Activated CD4-positive, alpha-beta T cell treated with anti-CD3 and anti-CD28 coated beads, Interleukin-2, amount 50 U/mL, for 24 hours (primary cell): ENCODE measurements at places on chromosomes 3 and 15.

DNA sequence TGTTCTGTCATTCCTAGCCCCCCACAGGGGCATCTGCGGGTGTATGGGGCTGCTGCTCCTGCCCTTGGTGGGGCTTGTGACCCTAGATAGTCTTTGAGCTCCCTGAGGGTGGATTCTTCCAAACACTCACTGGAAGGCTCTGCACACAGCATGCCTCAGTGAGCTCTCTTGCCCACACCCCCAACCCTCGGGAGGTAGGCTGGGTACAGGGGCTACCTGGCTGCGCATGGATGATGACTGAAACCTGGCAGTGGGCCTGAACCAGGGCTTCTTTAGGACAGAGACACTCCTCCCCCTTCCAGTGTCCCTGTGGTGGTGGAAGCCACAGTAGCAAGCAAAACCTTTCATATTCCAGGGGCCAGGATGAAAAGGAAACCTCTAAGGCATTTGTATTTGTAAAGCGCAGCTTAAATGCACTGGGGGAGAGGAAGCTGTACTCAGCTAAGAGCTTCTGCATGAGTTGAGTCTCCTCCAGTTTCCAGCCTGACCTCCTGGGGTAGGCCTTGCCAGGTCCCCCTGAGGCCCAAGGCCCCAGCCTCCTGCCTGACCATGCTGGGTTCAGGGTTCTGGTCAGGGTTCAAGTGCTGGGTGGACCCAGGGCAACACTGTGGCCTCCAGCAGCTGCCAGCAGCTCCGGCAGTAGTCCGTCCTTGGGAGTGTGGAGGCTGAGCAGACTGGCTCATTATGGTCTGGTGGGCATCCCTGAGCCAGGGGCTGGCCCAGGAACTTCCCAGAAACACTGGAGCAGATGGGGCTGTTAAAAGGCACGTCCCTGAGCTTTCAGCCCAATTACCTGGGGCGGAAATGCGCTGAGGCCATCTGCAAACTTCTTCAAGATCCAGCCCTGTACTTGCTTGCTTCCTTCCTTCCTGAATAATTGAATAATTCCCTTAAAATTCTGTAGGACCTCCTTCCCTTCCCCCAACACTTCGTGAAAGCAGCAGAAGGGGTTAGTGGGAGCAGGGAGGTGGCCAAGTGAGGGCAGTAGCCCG lies 89.7 kb downstream of the HMG20A start:
- DNase-seq: no peak

- DNase-seq: no peak
Observed at GRCh38 chr3:149198611-149199010, 23.0 kb downstream of the CP start.

DNA sequence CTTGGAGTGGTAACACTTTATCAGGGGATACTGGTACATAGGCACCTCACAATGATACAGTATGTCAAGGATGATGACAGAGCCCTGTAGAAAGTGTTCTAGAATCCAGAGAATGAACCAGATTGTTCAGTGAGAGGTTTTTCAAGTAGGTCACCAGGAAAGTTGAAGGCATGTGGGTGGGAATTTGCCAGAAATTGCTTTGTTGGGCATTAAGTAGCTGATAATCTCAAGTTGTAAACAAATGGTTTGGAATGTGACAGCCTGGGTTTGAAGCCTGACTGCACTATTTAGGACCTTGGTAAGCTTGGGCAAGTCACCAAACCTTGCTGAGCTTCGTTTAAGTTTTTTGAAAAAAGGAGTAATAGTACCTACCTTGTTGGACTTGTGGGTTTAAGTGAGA lies 12.5 kb downstream of the SLC35G2 start:
- DNase-seq: no peak

GRCh38 chr3:51986010-51986947 lies 2.9 kb downstream of the ACY1 start:
- no peak for DNase-seq

DNA sequence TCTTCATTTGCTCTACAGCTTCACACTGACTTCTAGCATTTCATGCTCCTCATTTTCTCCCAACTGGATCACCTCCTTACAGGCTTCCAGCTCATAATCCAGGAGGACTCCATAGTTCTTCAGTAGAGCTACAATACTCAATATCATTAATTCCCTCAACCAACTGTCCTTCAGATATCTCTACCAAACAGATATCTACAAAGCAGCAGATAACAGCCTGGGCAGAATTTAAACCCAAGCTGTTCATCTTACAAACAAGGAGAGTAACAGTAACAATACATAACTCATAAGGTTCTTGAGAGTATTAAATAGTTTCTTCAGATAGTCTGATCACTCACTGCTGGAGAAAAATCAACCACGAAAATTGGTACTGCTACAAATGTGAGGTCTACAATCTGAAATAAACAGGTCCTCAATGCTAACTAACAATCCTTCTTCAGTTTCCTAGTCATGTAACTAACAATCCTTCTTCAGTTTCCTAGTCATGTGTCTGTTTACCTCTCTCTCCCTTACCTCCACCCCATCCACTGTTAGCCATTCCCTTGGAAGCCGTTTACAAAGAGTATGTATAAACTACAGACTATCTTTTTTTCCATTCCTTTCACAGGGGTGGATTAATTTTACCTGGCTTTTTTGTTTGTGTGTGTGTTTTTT lies 5.0 kb downstream of the PEAK1 start:
- DNase-seq: no peak

DNA sequence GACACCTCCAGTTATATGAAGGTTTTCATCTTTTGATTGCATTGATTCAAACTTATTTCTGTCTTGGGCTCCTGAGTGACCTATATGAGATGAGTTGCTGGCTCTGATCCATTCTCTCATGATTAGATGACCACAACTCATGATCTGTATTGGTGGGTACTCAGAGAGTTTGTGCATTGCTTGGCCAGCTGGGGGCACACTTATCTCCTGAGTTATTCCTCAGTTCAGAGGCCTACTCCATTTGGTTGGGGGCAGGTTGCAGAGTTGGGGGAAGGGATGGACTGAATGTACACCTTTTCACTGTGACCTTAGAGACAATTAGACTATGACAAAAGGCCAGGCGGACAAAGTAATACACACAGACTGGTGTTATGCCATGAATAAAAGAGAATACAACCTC lies 166.2 kb upstream of the SEMA6D start:
- DNase-seq: no peak

DNA sequence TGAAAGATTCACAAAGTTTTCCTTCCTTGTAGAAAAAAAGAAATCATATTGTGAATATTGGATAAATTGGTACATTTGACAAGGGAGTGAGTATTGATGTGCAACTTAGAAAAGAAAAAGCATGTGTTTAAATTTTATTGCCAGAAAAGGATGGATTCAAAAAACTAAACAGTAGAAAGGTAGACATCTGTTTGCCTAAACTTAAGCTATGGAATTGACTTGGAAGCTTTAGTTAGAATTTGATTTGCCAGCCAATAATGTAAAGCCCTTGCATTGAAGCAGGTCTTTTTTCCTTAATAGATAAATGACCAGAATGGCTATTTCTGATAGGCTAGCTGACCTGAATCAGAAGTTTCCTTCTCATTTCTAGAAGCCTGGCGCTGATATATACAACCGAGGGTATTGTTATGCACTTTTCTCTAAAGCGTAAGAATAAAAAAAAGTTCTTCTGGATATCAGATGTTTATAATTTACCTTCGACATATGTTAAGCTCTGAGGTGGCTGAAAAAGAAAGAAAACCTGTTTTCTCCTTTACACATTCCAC lies 4.2 kb downstream of the RARB start:
- DNase-seq: no peak

DNA sequence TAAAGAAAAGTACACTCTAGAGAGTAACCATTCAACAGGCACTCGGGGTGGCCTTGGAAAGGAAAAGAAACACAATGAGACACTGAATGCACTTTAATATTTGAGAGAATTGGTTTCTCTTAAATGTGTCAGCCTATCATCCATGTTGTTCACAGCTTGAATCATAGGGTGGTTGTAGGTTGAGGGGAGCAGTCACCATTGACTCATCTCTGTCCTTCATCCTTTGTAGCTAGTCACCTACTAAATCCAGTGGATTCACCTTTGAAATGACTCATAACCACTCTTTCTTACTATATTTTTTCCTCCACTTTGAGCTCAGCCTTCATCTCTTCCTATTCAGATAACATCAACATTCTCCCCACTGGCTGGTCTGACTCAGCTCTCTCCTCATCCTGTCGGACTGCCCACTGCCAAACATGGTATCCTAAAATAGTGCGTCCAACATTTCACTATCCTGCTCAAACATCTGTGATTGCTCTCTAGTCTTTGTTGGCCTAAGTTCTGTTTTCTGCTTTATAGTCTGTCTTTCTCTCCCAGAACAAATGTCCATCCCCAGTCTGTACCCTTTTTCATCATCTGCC lies 182.7 kb upstream of the GADL1 start:
- peak; percentile 36 for DNase-seq

DNA sequence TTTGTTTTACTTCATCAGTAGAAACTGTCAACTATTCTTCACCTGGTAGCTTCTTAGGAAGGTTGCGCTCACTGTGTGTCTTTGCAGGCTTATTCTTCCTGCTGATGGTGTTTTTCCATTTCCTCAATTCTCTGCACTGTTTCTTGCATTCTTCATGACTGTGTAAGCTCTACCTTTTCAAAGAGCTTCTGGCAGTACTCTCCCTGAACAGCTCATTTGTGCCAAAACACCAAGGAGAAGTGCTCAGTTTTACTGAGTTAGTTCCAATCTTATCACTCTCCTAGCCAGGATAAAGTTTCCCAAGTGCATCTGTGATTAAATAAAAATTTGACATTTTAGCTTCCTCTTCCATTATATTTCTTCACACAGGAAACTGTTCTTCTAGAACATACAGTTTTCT lies 339.8 kb downstream of the EPHA3 start:
- no peak for DNase-seq

DNA sequence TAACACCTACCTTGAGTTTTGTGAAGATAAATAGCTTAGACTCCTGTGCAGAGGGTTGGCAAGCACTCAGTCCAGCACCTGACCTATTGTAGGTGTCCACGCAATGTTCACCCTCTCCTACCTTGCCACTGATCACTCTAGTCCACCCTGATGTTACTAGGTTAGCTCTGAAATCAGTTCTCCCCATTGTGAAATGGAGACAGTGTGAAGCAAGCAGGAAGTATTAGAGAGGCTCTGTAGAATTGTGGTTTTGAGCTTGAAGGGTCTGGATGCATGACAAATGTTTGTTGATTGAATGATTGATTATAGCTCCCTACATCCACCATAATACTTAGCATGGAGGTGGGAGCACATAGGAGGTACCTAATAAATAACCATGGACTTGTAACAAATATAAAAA lies 199.7 kb downstream of the RPLP1 start:
- no peak for DNase-seq

- no peak for DNase-seq
Observed at GRCh38 chr3:4504340-4505261, 11.5 kb downstream of the ITPR1 start.

DNA sequence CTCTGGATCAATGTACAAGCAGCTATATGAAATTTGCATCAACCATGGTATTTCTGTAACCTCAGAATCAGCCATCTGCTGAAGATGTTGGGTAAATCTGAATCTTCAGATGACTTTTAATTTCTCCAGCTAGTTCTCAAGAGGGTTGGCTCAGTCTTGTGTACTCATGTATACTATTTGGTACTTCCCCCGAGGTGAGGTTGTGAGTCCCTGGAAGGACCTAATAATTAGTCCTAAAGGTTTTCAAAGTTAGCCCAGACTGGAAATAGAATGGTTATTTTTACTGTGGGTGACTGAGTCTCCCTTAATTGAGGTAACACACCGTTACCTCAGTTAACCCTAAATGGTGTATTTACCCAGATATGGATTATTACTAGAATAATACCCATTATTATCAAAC lies 104.3 kb upstream of the THSD4 start:
- no peak for DNase-seq

DNA sequence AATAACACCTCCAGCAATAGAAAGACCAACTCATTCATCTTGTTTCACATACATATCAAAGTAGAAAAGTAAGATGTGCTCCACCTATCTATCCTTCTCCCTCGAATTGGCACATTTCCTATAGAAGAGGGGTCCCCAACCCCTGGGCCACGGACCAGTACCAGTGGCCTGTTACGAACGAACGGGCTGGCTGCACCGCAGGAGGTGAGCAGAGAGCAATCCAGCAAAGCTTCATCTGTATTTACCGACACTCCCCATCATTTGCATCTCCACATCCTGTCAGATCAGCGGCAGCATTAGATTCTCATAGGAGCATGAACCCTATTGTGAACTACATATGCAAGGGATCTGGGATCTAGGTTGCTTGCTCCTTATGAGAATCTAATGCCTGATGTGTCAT lies 95.0 kb upstream of the CGNL1 start:
- no peak for DNase-seq

GRCh38 chr3:197458179-197458707 lies 97.5 kb downstream of the BDH1 start:
- DNase-seq: peak; percentile 15

- DNase-seq: no peak
Observed at GRCh38 chr3:14214764-14215163, 36.1 kb downstream of the LSM3 start.

- no peak for DNase-seq
Observed at GRCh38 chr3:134144694-134145093, 106.0 kb downstream of the RYK start.

- no peak for DNase-seq
Observed at GRCh38 chr15:60005352-60006202, 1.5 kb downstream of the FOXB1 start.

DNA sequence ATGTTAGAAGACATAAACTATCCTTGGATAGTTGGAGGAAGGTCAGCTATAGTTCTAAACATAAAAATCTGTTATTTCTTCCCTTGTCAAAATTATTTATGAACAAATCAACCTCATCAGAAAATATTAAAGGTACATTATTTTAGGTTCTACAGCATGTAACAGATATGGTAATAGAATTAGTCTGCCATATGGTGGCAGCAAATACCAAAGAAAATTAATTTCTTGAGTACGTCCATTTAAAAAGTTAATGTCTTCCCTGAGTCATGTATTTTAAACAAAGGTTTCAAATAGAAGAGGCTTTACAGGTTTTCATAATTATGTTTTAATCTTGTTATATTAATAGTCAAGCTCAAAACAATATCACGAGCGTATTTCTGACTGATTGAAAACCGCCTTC lies 17.9 kb upstream of the ANKRD28 start:
- DNase-seq: no peak

DNA sequence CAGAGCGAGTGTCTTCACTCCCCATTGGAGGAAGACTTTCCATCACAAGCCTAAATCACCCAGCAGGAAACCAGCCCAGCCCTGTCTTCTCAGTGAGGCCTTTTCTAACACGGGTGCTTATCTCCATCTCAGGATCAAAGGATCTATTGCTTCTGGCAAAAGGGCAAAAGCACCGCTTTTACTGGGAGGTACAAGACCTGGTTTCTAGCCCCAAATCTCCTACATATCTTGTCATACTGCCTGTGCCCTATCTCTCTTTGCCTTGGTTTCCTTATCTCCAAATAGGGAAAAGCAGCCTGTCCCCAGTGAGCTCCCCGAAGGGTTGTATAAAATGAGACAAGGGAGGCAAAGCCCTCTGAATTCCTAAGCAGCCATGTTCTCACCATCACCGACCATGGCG lies 5.2 kb downstream of the GLB1 start:
- no peak for DNase-seq

DNA sequence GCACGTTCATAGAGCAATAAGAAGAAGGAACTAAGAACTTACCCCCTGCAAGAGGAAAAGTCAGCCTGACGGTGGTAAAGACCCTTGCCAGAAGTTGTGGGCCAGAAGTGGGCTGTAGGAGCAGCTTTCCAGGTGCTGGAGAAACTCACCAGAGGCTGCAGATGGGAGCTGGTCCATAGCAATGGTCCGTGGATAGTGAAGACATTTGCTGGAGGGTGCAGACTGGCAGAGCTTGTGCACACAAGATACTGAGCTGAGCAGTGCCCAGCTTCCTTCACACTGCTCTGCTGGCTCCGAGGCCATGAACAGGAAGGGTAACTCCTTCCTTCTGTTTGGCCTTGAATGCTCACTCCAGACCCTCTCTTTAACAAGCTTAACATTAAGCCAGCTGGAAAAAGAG lies 149.8 kb upstream of the BNIP2 start:
- DNase-seq: no peak
